EL (cell line): ENCODE measurements at places on chromosomes 6 and 20.

DNA sequence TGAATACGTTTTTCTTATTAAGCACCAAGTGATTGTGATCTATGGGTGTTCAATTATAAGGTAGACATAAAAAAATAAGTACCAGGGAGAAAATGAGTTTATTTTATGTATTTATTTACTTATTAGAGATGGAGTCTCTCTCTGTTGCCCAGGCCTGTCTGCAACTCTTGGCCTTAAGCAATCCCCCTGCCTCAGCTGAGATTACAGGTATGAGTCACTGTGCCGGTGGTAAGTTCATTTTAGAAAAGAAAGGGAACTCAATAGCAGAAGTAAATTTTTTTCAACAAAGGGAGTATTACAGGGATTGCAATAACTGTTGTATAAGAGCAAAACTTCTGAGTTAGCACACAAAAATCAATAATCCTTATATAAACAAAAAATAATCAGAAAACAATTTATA, 98.7 kb upstream of the FUT9 start:
- DNase-seq: no peak

GRCh38 chr6:12328701-12329100, 38.5 kb downstream of the EDN1 start:
- DNase-seq: no peak

DNA sequence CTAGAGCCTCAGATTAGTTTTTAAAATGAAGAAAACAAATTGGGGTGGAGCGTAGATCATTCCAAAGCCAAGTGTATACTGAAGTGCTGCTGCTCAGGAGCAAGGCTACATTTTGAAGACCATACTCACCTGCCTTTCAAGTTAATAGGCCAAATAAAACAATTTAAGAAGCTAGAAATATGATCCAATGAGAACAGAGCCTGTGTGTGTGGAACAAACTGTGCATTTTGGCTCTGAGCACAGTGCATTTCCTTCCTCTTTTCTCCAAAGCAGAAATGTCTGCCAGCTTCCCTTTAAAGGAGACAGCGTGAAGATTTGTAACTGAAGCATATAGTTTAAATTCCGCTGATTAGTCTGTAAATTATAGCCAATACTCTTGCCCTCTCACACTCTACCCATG, 3.2 kb upstream of the IFNGR1 start:
- no peak for DNase-seq

DNA sequence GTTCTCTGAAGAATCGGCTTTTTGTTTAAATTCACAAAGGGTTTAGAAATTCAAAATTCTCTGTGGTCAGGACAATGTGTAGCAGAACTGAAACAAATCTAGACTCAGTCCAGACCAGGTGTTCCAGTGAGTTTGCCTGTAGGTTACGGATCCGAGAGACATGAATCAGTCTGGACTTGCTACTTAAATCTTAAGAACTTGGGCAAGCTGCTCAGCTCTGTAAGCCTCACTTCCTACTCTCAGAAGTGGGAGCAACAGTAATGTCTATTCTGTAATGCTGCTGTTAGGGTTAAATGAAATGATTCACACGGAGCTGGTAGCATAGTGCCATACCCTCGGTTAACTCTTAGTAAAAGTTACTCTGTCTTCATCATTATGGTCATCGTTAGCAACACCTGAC, 37.7 kb downstream of the HECA start:
- no peak for DNase-seq

- no peak for DNase-seq
These were observed 85.2 kb upstream of the PLCB4 start for GRCh38 chr20:8983478-8984345.

DNA sequence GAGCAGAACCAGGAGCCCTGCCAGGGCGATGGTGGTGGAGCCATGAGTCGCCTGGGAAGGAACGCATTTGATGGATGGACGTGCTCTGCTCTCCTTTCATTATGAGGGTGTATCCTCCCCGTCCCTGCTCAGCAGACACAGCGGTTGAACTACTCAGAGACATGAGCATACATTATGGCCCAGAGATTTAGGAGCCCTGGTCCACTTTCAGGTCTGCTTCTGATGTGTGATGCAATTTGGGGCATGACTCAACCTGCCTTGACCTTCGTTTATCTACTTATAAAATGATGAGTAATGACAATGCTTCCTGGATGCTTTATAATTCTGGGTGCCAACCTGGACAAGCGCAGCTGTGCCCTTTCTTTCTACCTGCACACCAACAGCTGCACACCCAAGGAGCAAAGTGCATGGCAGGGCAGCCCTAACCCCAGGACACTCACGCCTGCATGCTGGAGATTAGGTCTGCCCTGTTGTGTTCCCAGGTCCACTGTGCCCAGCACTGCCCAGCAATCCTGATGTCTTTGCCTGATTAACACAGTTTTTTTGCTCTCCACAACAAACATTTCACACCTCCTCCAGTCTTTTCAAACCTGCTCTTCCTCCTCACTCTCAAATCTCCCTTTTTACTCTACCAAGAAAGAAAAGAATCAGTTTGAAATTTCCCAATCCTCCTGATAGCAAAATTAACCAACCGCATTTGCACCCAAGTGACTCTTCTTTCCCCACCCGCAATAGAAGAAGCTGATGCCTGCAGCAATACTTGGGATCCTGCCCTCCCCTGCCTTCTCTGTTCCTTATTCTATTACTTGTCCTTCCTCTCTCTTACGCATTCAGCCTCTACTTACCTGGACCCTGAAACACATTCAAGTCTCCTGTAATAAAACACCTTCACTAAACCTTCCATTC, 81.2 kb downstream of the EZR start:
- peak; percentile 64 for DNase-seq

DNA sequence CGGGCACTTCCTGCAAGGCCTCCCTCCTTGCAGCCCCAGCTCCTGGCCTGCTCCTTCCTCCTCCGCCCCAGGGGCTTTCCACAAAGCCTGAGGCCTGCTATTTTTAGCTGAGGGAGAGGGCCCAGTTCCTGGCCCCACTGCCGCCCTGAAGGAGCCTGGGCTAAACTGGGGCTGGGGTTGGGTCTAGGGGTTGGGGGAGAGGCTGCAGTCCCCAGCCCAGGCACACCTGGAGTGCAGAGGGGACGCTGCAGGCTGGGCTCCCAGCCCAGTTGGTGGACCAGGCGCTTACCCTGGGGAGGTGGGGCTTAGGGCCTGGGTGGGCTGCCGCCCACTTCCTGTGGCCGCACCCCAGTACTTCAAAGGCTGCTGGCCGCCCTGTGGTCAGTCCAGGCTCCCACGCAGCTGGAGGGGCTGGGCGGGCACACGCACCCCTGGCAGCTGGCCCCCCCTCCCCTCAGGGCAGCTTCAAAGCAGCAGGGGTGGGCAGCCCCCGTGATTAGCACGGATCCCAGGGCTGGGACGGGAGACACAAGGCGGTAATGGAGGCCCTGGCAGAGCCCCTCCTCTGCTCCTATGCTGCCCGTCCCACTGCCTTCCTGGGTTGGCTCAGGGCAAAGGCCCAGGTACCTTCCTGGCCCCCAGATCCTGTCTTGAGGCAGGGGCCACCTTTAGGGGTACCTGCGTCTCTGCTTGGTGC, 7.1 kb upstream of the ABHD16B start:
- DNase-seq: no peak

GRCh38 chr6:45786355-45786781, 229.3 kb downstream of the CLIC5 start:
- no peak for DNase-seq

DNA sequence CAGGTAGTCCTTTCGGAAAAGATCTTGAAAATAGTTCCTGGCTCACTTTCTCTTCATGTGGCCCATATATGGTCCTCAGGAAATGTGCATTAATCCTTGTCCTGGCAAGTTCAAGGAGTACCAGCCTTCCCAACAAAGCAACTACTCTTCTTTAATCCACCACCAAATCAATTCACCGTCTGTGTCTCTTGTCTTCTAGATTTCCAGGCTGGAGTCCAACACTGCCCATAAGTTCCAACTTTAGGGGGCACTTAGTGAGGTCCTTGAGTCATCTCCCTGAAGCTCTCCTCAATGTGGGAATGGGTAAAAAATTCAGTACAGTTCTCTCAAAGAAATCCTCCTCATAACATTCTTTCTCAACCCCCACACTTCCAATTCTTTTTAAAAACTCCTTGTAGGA, 6.9 kb upstream of the DAAM2 start:
- no peak for DNase-seq

DNA sequence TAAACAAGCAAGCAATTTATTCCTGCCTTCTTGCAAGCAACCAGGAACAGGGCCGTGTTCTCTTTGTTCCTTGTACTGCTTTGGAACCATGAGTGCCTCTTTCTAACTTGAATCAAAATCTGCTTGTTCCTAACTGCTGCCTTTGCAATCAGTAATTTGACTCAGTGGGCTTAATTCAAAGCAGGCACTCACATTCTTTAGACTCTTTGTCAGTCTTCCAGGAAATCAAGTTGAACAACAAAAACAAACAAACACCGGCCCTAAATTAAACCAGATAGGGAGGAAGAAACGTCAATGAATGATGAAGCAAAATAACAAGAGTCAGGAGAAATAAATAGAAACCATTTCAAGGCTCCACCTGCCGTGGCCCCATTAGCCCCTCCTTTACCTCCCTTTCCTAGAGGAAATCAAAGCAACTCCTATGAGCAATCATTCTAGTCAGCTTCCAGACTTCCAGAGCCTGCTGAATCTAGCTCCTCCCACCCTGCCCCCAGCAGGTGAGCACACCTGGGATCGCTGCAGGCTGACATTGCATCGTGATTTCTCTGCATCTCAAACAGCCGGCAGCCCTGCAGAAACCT, 582.2 kb upstream of the FLRT3 start:
- no peak for DNase-seq

GRCh38 chr6:37177077-37177934, 7.4 kb downstream of the PIM1 start:
- no peak for DNase-seq

DNA sequence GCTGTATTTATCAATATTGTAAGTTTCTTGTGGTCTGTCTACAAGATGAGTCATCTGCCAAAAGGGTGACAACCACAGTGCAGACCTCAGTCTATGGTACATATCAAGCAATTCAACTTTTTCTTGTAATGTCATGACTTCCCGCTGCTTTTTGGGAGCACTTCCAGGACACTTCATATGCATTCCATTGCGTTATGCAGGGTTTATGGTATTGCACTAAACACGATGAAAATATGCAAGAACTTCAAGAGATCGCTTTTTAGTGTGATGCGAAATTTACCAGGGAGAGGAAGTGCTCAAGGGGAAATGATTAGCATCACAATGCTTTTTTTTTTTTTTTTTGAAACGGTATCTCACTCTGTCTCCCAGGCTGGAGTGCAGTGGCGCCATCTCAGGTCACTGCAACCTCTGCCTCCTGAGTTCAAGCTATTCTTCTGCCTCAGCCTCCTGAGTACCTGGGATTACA, 166.5 kb downstream of the TFAP2A start:
- DNase-seq: peak; percentile 98

DNA sequence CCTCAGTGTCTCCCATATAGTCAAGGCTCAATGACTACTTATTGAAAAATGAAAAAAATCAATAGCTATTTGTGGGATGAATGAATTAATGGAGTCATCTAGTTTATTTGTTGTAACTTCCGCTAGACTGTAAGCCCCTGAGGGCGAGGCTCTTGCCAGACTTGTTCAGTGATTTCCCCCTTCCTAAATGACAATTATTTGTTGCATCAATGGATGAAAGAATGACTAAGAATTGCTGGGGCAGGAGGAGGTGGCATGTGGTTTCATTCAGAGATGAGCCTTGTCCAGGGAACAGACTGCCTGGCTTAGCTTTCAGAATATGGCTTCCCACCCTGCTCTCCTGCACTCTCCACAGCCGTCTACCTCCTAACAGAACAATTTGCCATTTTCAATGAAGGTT, 1.1 kb upstream of the PRELID3B start:
- DNase-seq: peak; percentile 52

- DNase-seq: no peak
These were observed 80.7 kb downstream of the SYTL3 start for GRCh38 chr6:158730541-158730907.

DNA sequence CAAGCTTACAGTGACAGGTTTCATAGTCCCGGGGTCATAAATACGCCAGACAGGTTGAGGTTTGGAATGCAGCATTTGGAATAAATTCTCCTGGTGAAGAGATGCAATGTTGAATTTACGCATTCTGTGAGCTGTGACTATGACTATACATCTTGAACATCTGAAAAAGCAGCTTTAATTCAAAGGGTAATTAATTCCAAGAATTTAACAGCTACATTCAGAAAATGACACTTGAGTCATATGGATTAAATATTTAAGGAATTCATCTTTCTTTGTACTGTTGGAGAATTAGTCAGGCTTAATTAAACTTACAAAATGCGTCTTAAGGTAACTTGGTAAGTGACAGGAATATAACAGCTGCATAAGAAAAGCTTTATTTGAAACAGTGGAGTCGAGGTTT, 74.7 kb downstream of the ESR1 start:
- DNase-seq: no peak

DNA sequence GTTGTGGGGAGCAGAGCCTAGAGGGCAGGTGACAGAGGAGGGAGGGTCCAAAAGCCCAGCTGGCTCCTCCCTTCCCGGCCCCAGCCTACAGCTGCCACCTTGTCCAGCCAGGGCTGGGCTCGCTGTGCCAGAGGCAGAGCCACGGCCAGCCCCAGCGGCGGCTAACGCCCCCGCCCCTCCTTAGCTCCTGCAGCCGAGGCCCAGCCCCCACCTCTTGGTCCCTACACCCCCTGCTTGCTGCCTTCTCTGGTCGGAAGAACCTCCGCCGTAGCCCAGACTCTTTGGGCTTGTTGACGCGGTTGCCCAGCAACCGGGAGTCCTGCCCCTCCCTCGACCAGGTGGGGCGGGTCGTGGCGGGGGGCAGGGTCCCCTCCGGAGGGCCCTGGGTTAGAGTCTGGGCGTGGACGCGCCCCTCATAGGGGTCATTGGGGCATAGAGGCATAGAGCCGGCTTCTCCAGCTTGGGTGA, 521 bp upstream of the LKAAEAR1 start:
- DNase-seq: no peak

DNA sequence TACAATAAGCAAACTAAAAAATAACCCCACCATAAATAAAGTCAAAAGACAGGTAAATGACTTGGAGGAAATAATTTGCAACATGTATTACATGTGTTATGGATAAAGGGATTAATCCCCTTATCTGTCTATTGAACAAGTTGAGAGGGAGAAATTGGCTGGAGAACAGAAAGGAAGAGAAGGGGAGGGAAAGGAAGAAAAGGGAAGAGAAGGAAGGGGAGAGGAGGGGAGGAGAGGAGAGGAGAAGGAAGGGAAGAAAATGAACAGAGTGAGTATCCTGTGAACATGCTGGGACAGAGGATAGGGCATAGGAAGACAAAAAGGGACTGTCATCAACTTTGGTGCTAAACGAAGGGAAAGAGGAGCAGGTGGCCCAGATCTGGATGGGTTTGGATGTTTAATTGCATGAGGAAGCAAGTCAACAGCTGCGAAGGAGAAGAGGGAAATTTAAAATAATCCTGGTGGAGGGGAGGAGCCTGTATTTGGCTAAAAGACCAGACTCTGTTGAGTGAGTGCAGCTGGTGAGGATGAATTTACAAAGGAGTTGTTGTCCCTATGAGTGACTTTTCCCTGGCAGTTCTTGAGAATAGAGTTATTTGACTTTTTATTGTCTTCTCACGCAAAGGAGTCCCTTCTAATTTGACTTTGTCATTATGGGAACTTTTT, 14.2 kb upstream of the SHLD1 start:
- no peak for DNase-seq

- DNase-seq: no peak
These were observed 2.6 kb downstream of the ARMC2 start for GRCh38 chr6:108850669-108851465.

- no peak for DNase-seq
These were observed 186.4 kb upstream of the MMS22L start for GRCh38 chr6:97469451-97469850.

- no peak for DNase-seq
These were observed 12.0 kb upstream of the SLC2A12 start for GRCh38 chr6:134064461-134064860.
